ENCODE measurements at places on chromosomes 1 and 21.

- no peak for DNase-seq
Measured at GRCh38 chr1:6128276-6129081, 51.6 kb downstream of the CHD5 start.

GRCh38 chr1:70902211-70902610 is 145.4 kb downstream of the PTGER3 start:
- no peak for DNase-seq

DNA sequence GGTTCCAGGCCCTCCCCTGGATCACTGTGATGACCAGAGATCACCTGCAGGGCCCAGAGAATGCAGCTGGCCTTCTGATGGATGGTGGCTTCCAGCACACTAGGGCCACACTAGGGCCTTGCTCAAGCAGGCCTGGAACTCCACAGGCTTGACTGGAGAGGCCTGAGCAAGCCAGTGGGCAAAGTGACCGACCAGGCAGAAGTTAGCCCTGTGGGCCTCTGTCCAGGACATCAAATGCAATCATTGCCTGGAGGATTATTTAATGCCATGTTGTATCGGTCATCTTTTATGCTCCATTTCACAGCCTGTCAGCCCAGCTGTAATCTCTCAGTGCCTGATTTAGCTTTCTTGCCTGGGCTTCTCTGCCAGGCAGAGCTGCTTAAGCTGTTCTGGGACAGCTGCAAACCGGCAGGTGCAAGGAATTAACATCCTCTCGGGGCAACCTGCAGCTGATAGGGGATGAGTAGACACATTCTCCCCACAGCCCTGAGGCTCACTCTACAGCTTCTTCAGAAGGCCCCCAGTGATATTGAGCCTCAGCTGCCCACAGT is 17.7 kb downstream of the NENF start:
- no peak for DNase-seq

- no peak for DNase-seq
Measured at GRCh38 chr1:108704496-108704895, 8.2 kb upstream of the FNDC7 start.

DNA sequence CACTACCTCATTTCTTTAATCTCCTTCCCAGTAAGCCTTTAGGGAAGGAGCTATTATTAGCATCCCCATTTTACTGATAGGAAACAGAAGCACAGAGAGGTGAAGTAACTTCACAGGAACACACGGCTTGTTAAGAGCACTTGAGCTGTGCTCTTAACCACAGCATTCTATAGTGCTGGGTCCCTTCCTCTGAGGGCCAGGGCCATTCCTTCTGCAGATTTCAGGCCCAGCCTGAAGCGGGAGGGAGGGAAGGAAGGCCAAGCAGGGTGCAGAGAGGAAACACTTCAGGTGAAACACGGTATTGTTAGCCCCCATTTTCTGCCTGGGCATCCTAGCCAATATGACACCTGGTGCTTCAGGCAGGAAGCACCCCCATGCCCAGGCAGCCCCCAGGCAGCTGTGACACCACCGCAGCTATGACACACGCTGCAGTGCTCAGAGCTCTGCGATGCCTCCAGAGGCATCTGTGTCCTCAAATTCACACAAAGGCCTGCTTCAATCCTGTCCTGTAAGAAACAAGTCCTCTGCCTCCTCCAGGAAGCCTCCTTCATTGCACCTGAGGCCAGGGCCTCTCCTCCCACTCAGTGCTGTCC is 4.5 kb upstream of the EXTL1 start:
- DNase-seq, result no peak

DNA sequence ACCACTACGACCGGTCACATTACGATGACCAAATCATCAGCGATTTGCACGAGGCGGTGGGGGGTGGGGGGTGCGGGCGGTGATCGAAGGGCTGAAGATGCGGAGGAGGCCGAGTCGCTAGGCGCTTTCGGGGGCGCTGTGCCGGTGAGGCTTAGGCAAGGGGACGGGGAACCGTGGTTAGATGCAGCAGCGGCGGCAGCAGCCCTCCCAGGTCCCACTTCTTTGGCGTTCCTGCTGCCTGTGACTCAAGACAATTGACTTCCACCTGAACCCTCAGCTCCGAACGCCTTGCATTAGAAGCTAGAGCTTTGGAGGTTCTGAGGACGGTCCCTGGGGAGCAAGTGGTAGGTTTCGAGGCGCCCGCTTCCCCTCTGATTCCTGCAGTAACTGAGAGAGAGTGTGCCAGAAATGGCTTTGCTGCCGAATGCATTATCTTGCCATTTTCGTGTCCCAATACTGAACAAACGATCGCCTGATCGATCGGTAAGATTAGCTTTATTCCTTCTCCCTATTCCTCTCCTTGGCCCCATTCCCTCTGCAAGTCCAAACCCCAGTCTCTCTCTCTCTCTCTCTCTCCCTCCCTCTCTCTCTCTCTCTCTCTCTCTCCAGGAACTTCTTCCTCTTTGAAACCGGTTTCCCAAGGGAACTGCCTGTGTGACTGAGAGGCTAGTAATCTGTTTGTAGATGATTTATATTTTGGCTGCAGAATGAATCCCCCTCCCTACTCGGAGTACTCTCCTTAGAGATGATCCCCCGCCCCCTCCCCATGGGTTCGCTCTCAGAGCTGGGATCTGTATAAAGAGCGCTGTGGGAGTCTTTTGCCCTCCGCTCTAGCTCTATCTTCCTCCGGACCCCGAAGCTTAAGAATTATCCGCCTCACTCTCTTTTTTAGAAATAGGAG is 735 bp upstream of the BRINP3 start:
- DNase-seq, result peak; percentile 54

DNA sequence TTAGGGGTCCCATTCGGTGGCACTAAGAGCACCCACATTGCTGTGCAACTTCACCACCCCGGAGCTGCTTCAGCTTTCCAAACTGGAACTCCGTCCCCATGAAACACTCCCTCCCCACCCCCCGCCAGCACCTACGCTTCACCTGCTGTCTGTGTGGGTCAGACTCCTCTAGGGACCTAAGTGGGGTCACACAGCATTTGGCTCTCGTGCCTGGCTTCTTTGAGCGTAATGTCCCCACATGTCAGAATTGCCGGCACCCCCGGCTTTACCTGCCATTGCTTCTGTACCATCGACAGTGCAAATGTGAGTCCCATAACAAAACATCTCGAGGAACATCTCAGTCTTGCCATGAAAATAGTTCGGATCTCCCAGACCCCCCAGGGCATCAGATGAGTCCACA is 35.9 kb upstream of the AGPAT3 start:
- DNase-seq, result no peak

GRCh38 chr1:1199961-1200875 is 6.2 kb downstream of the TNFRSF18 start:
- no peak for DNase-seq

GRCh38 chr1:65156910-65157545 is 9.0 kb downstream of the AK4 start:
- no peak for DNase-seq

DNA sequence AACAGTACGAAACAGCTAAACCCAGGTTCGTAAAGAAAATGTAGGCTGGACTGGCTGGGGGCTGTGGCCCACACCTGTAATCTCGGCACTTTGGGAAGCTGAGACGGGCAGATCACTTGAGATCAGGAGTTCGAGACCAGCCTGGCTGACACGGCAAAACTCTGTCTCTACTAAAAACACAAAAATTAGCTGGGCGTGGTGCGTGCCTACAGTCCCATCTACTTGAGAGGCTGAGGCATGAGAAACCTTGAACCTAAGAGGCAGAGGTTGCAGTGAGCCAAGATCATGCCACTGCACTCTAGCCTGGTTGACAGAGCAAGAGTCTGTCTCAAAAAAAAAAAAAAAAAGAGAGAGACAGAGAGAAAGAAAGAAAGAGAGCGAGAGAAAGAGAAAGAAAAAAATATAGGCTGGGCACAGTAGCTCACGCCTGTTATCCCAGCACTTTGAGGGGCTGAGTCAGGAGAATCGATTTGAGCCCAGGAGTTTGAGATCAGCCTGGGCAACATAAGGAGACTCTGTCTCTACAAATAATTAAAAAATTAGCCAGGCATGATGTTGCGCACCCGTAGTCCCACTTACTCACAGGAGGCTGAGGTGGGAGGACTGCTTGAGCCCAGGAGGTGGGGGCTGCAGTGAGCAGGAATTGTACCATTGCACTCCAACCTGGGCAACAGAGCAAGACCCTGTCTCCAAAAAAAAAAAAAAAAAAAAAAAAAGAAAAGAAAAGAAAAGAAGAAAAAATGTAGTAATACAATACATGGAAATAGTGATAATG is 35.7 kb downstream of the CAPZB start:
- no peak for DNase-seq

GRCh38 chr1:232192781-232193450 is 437.0 kb downstream of the SIPA1L2 start:
- no peak for DNase-seq

DNA sequence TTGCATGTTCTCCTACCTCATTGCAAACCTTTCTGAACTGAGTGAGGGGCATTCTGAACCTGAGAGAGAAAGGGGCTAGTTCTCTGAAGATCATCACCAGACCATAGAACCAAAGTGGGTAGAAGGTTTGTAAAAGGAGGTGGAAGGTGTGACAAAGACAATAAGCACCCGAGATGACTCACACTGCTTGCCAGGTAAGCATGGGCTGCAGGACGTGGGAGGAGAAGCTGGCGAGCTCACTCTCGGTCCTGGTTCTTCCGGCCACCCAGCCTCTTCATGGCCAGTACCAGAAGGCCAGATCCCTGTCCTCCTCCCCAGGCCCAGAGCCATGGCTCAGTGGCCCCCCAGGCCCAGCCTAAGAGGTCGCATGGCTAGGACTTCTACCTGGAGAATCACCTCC is 128.3 kb downstream of the TMEM53 start:
- DNase-seq, result no peak

- no peak for DNase-seq
Measured at GRCh38 chr1:60971330-60971729, 111.0 kb upstream of the NFIA start.

DNA sequence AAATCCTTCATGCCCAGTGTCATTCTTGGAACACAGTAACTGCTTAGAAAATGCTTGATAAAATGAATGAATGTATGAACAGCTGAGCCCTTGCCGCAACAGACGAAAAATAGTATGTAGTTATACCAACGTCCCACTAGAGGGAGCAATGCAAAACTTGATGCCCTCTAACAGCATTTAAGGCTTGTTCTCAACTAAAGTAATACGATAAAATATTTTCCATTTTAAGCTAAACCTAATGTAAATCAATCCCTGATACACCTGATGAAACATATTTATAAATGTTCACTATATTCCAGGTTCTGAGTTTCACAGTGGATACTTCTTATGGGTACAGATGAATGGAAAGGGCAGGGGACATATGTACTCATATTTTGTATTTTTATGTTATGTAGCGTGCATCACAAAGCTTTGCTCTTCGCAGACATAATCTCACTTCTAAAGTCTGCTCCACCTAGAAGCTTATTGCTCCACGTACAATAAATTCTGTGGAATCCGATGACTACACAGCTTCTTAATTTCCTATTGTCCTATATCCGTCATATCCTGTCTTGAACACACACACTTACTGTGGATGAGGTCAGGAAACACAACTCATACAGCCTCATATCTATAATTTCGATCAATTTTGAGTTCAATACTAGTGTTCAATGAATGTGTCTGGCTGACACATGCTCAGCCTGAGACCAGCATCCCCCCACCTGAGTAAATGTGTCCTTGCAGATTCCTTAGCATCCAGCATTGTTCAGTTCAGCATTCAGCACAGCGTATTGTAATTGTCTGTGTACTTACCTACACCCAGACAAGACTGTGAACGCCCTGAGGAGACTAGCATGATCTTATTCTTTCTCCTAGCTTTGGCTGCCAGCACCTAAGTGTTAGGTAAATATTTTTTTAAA is 4.4 kb upstream of the UTP25 start:
- peak; percentile 84 for DNase-seq

DNA sequence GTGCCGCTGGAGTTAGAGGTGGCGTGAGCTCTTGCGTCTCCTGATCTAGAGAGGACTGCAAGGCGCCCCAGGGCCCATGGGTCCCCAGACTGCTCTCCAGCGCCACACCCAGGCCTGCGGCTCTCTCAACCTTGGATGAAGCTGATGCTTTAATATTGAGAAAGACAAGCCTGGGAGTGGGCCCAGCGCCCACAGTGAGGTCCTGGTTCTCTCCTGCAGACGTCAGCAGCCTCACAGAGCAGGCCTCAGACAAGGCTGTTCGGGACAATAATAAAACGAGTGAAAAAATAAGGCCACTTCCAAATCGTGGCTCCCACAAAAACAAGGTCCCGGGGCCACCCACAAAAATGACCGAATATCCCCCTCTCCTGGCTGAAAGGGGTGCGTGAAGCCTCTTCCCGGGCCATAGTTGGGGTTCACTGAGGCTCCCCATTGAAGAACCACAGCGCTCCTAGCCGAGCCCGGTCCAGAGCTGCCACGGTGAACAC is 6.0 kb upstream of the DNMT3L start:
- no peak for DNase-seq

GRCh38 chr1:13528320-13528719 is 14.5 kb upstream of the LRRC38 start:
- no peak for DNase-seq

- no peak for DNase-seq
Measured at GRCh38 chr1:71738910-71739309, 543.4 kb downstream of the NEGR1 start.

DNA sequence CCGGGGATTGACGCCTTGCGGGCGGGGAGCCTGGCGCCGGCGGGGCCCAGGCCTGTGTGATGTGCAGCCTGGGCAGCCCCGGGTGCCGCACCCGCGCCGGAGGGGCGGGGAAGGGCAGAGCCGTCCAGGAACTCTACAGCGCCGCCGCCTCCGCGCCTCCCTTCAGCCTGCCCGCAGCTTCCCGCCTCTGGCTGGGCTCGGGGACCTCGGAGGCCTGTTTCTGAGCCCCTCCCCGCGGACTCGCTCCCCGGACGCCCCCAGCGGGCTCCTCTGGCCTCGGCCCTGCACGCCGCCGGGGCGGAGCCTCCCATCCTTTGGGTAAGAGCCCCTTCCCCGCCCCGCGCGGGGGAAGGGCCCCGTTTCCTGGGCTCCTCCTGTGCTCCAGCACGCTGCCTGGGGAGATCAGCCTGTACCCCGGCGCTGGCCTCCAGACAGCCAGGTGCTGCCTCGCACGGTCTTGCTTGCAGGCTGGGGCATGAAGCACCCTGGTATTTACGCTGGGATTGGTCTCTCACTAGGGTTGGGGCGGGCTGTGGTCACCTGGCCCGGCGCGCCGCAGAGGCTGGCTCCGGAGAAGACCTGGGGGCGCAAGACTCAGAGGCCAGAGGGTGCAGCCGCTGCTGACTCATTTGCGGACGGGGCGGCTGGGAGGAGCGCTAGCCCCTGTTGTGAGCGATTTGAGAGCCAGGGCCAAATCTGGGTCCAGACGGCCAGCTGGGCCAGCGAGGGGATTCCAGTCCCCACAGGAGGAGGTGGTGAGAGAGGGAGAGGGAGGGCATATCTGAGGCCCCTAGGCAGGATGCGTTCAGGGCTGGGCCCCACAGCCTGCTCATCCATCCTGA is 5.7 kb upstream of the ACOT11 start:
- DNase-seq, result peak; percentile 53

All from NCI-H1694 treated with DMSO at 0.1 percent for 48 hours (cell line).